Stimulated activated CD4-positive, alpha-beta T cell treated with anti-CD3 and anti-CD28 coated beads, TNF-alpha, amount 100 ng/mL, for 4 hours (primary cell): ENCODE measurements at places on chromosomes 5 and 9.

DNA sequence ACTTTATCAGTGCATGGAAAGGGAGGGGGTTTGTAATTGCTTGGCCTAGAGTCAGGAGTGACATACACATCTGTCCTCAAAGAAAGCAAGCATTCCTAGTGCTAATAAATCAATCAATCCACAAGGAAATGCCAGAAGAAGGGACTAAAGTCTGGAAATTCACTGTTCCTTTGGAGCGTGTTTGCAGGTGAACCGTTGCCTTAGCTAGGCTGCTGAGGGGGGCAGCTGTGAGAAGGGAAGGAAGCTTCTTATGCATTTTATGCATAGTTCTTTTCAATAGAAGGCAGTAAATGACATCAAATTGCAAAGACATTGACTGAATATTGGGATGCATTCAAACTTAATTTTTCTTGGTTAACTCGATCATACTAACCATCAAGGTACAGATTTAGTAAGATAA is 1092.5 kb upstream of the SEMA6A start:
- DNase-seq = no peak

DNA sequence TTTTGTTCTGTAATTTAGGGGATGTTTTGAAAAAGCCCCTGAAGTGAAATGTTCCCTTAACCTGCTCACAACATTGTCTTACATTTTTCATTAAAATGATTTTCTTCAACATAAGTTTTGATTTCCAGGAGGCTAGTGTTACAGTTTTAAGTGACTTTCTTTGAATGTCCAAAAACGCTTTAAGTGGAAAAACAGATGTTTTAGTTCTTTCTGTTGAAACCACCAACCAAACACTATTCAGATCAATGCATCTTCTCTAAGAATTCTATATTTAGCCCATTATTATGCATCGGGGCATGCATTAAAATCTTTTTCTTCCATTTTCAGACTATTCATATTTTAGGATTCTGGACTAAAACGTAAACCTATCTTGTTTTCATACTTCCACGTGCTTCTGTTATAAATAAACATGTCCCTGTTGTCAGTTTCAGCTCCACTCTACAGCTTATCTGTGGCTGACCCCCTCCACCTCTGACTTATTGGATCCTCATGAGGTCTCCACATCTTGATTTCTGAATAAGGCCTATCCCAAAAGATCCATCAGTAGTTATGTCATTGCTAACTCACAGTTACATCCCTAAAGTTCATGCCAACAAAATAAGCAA is 882.3 kb upstream of the SEMA6A start:
- DNase-seq = no peak

GRCh38 chr9:113309204-113309813 is 6.1 kb upstream of the RNF183 start:
- no peak for DNase-seq

DNA sequence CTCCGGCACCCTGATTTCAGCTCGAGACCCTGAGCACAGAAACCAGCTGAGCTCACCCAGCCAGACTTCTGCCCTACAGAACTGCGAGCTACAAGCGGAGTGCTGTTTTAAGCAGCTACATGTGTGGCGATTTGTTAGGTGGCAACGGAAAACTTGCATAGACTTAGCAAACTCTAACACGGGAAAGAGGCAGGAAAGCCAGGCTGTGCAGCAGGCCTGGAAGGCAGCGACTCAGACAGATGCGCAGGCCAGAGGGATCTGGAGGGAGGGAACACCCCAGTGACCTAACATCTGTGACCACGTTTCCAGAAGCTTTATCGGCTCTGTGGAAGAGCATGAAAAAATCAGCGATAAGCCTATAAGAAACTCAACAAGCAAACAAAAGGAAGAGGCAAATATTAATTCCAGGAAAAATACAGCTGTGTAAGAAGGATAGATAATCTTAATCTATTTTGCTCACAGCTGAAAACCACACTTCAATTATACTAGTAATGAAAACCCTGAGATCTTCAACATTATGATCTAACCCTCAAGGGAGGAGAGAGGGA is 11.0 kb downstream of the UBAC1 start:
- no peak for DNase-seq

DNA sequence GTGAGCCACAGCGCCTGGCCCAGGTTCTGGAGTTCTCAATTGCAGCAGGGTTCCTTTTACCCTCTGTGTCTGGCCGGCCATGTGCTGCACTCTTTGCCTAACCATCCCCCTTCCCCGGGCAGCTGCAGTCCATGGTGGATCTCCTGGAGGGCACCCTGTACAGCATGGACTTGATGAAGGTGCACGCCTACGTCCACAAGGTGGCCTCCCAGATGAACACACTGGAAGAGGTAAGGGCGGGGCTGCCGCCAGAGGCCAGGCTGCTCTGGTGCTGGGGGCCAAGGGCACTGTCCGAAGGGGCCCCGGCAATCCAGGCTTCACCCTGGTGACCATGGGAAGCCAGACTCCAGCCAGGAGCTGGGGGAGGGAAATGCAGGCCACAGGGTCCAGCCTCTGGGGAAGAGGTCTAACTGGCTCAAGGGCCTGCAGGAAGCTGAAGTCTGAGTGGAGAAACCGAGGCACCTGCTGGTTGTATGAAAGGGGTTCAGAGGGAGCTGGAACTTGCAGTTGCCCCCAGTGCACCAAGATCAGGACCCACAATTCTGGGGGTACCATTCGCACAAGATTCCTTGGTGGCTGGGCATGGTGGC is 18.1 kb downstream of the OLFML2A start:
- DNase-seq = no peak

DNA sequence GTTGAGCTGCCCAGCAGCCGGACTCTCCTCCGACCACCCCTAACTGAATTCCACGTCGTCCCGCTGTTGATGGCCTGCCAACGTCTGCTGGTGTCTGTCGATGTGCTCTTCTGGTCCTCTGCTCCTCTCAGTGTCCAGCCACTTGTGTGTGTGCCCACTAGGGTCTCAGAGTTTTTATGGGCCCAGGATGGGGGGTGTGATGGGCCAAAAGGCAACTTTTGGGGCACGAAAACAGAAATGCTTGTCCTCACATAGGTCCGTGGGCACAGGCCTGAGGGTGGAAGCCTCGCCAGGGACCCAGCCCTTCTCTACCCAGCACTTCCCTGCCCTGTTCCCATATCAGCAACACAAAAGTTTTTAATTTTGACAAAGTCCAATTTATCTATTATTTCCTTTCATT is 85.7 kb upstream of the RUFY1 start:
- DNase-seq = no peak

DNA sequence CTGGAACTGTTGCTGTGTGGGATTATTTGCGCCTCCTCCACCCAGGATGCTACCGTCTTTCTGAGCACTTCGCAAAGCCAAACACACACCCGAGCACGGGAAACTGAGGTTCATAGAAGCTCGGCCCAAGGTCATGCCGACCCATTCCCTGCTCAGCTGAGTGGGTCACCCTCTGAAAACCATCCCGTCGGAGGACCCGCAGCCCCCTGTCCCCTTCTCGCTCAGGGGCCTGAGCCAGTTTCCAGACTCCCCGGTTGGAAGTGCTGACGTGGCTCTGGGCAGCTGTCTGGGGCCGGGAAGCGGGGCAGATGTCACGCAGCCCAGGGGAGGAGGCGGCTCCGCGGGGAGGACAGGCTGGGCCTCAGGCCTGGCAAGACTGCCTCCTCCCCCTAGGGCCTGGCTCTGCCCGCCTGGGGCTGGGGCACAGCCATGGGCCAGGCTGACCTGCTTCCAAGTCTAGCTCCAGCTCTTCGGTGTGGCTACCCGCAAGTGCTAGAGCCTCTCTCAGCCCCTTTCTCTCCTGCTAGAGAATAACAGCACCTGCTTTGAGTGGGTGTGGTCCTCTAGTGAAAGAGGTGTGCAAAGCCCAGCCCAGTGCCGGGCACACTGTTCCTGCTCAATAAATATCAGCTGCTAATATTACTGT is 9.9 kb upstream of the CXXC5 start:
- DNase-seq = no peak

- DNase-seq = no peak
These were observed 38.4 kb upstream of the RXRA start for GRCh38 chr9:134287591-134288491.

DNA sequence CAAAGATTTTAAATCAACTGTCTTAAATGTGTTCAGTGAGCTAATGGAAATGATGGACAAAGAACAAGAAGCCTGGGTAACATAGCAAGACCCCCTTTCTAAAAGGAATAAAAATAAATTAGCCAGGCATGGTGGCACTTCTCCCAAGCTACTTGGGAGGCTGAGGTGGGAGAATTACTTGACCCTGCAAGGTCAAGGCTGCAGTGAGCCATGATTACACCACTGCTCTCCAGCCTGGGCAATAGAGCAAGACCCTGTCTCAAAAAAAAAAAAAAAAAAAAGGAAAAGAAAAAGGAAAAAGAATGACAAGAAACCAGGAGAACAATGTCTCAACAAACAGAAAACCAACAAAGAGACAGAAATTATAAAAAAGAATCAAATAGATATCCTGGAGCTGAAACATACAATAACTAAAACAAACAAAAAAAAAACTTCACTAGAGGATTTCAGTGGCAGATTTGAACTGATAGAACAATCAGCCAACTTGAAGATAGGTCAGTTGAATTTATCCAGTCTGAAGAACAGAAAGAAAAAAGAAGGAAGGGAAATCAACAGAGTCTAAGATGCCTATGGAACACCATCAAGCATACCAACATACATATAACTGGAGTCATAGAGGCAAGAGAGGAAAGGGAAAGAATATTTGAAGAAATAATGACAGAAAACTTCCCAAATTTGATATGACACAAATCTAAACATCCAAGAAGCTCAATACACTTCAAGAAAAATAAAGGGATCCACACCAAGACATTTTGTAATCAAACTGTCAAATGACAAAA is 16.8 kb upstream of the SLC35D2 start:
- DNase-seq = no peak

DNA sequence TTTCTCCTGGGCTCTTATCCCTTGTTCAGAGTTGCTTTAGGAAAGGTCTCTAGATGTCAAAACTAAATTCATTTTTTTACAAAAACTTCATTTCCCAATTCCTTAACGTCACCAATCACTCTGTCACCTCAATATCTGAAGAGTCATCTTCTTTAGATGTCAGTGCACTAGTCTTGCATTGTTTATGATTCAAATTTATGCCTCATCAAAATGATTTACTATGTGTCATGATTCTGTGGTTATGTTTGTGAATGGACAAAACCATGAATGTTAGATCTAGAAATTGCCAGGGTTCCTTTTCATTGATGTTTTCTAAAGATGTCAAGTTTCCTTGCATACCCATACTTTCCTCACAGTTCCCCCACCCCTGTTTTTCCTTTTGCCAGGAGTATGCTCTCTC is 21.5 kb downstream of the CWC27 start:
- no peak for DNase-seq

GRCh38 chr9:117491491-117491890 is 76.6 kb upstream of the ASTN2 start:
- no peak for DNase-seq

DNA sequence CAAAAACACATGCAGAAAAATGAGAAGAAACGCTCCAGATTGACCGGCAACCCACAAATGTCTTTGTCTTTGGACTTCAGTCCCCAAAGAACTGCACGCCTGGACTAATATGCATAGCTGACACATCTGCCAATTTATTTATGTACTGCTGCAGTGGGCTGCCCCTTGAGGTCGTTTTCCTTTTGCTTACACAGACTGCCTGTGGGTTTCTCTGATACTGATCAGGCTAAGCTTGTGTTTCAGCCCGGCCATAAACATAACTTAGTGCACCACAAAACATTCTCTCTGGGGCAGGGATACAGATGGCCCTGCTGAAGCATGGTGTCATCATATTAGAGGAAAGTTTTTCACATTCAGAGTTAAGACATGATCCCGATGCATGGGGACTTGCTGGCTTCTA is 75.4 kb downstream of the NUDT12 start:
- no peak for DNase-seq

GRCh38 chr5:91091471-91092234 is 291.5 kb downstream of the ARRDC3 start:
- DNase-seq = no peak

GRCh38 chr5:170497311-170498038 is 6.3 kb upstream of the KCNIP1 start:
- no peak for DNase-seq

DNA sequence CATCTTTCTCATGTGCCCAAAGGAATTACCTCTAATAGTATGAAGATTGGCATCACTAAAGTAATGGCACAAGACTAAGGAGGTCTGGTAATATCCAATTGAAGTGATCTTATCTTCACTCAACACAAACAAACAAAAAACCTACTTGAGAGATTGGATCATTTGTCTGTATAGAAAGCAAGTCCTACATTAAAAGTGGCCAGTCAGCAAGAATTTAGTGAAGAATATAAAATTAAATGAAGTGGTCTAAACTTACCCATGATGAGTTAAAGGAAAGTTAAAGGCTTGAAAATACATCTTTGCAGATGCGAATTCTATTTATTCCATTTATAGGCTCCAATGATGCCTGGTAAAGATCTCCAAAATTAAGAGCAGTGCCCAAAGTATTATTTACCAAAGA is 350.3 kb upstream of the PCSK5 start:
- no peak for DNase-seq

GRCh38 chr5:38259062-38259808 is 876 bp downstream of the EGFLAM start:
- no peak for DNase-seq

- DNase-seq = no peak
These were observed 36.1 kb upstream of the RANBP6 start for GRCh38 chr9:6051511-6051950.

DNA sequence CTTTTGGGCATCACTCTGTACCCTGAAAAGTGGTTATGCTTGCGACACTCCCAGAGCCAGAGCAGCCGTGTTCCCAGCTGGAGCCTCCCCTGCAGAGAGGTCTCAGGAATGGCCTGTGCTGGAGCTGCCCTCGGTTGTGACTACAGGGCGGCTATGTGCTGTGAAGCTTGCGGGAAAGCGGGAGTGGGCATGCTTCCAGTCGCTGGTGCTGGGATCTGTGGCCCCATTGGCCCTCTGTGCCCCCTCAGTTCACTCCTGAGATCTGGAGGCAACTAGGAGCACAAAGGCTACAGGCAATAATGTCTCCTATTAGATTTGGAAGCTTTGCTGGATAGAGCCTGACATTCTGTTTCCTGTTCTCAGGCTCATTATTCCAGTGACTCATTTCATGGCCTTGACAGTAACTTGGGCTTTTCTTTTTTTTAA is 56.9 kb downstream of the GPR107 start:
- no peak for DNase-seq

- no peak for DNase-seq
These were observed 15.2 kb downstream of the LIFR start for GRCh38 chr5:38541174-38541725.

DNA sequence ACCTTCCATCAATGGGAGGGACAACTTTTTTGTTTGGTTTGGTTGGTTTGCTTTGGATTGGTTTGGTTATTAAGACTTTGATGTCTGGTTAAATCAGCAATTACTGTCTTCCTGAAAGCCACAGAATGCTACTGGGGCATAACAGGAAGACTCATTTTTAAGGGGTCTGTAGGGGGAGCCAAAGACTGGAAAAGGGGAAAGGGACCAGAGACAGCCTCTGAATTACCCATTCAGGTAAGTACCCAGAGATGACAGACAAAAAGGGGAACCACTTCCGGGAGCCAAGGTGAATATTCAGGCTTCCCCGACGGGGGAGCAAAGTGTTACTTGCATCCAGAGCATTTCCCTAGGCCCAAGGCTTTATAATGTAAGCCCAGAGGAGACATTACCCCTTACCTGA is 4.6 kb upstream of the FEM1C start:
- DNase-seq = no peak
